Activated T-helper 17 cell treated with anti-CD3 and anti-CD28 coated beads, Interleukin-2, amount 50 U/mL, for 72 hours (primary cell): ENCODE measurements at places on chromosomes 5 and 9. TPM values are rescaled to one million over a fixed set of nuclear protein-coding genes. Genes with fewer than 3 reads are reported as not detected.

DNA sequence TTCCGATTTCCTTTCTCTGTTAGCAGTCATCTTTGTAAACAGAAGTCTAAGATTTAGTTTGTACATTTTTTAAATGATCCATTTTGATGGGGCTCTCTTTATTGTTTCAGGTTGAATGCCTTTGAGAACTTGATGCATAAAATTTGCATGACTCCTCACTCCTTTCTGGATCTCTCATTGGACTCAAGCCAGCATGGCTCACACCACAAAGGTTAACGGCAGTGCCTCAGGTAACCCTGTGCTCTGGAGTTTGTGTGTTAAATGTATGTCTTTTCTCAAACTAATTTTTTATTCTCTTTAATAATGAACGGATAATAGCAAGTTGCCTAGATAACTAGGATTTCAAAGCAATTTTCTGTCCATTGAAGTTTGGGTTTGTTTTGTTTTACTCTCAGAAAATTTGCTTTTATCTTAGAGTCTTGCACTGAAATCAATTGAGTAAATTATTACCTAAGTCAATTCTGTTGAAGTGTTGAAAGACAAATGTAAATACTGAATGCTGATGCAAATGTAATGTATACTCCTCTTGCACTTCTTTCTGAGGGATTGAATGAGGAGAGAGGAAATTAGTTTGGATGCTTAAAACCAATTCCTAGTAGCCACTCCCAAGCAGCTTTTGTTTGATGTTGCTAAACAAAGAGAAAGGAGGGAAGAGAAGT is 164.6 kb upstream of the DMRT1 start:
- no peak for ATAC-seq

GRCh38 chr9:117403848-117404247 is 11.0 kb downstream of the ASTN2 start:
- ATAC-seq: no peak

DNA sequence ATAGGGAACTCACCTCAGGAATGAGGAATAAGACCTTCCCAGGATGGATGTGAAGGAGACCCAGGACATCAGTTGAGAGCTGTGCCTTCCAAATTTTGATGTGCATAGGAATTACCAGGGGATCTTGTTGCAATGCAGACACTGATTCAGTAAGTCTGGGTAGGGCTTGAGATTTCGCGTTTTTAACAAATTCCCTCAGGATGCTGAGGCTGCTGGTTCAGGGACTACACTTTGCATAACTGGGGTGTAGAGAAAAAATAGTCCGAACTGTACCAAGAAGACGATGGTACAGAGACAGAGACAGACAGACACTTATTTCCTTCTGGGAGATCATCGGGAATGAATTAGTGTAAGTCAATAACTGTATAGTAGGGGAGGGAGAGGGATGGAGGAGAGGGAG is 82.3 kb upstream of the FREM1 start:
- ATAC-seq: no peak

DNA sequence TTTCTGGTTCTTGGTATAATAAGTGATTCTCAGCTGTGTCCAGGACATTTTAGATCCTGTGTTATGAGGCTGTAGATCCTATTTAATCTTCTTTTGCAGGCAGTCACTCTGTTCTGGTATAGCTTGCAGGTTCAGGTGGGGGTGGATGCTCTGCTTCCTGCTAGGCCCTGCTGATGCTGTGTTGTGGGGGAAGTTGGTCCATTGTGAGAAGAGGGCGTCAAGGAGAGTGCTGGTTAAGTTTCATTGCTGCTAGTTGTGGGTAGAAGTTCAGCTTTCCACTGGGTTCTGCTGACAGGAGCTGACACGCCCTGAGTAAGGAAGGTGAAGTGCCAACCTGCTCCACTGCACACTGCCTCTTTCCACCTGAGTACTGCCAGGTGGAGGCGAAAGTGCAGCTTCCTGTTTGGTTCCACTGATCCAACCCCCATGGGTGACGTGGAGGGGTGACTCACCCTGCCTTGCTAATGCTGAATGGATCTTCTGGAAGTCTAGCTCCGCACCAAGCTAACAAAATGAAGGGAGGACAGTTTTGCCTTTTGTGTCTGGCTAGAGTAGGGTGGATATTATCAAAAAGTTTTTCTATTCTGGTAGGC is 16.3 kb downstream of the NMRK1 start:
- peak; percentile 98 for ATAC-seq

- no peak for ATAC-seq
These were observed 40.9 kb downstream of the PSIP1 start for GRCh38 chr9:15469862-15470261.

GRCh38 chr5:98934546-98934945 is 5.7 kb upstream of the CHD1 start:
- ATAC-seq: no peak

DNA sequence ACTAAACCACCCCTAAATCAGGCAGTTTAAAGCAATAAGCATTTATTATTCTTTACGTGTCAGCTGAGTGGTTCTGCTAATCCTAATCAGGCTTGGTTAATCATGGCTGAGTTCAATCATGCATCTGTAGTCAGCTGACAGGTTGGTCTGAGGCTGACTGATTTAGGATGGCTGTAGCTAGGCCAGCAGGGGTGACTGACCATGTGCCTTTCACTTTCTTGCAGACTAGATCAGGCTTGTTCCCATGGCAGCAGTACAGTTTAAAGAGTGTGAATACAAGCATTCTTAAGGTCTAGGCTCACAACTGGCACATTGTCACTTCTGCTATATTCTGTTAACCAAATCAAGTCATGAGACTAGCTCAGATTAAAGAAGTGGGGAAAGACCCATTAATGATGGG is 16.1 kb upstream of the MPDZ start:
- ATAC-seq: no peak

GRCh38 chr5:178288401-178289368 is 56.1 kb upstream of the PHYKPL start:
- ATAC-seq: no peak

DNA sequence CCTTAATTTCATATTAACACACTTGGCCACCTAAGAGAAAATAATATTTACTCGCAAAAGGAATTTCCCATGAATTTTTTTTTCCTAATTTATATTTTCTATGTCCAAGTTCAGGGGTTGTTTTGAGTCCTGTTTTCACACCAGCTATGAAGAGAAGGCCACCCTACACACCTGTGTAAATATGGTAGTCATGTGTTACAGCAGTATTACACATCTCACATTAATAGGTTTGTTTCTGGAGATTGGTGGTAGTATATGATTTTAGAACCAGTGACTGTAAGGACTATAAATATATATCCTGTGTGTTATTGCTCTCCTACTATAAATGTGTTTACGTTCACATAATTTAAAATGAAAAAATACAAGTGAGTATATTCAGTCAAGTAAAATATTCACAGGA is 147.5 kb downstream of the PAM start:
- ATAC-seq: no peak

DNA sequence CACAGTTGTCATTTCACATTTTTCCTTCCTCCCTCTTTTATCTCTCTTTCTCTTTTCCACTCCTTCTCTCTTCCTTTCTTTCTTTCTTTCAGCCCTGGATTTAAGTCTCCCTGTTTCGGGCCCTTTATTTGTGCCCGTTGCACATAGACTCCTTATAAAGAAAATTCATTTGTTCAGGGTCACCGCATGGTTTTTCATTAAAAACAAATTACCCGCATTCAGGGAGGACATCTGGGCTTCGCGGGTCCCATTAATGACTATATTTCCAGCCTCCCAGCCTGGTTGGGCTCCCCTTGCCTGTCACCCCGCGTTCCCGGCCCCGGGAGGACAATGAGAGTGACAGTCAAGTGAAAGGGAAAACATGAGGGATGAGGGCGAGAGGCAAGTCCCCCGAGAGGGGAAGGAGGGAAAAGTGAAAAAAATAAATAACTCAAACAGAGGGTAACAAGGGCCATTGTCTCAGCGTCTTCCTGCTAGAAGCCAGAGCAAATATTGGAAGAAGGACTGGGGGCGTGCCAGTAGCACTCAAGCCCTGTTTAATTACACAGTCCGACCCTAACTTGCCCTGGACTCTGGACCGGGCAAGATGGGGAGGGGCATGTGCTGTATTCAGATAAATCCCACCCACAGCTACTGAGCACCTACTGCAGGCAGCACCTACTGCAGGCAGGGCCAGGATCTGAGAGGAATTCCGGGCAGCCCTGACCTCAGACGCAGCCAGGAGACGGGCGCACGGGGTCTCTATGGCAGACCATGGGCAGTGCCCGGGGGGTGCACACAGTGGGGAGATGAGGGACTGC is 166.2 kb downstream of the PAX5 start:
- no peak for ATAC-seq

- peak; percentile 50 for ATAC-seq
These were observed 27.7 kb upstream of the PAX5 start for GRCh38 chr9:37061768-37062167.

GRCh38 chr9:35771943-35772342 is 17.9 kb upstream of the MSMP start:
- no peak for ATAC-seq

DNA sequence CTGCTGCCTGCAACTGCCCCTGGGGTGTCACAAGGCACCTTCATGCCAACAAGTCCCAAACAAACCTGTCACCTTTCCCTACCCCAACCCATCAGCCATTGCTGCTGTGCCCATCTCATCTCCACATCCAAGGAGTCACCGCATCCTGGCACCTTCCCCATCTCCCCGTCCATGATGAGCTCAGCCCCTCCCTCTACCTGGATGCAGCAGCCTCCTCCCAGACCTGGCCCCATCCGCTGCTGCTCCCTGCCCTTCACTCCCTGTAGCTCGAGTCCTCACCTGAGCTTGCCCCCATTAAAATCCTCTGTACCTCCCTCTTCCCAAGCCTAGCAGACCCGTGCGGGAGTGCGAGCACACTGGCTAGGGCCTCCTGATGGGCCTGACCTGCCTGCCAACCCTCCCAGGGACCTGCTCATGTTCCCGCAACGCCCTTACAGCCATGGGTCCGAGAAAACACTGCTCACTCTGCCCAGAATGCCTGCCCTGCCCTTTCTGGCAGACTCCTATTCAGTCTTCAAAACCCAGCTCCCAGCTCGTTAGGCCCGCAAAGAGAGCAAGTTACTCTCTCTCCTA is 110.6 kb downstream of the ADAMTS2 start:
- no peak for ATAC-seq

DNA sequence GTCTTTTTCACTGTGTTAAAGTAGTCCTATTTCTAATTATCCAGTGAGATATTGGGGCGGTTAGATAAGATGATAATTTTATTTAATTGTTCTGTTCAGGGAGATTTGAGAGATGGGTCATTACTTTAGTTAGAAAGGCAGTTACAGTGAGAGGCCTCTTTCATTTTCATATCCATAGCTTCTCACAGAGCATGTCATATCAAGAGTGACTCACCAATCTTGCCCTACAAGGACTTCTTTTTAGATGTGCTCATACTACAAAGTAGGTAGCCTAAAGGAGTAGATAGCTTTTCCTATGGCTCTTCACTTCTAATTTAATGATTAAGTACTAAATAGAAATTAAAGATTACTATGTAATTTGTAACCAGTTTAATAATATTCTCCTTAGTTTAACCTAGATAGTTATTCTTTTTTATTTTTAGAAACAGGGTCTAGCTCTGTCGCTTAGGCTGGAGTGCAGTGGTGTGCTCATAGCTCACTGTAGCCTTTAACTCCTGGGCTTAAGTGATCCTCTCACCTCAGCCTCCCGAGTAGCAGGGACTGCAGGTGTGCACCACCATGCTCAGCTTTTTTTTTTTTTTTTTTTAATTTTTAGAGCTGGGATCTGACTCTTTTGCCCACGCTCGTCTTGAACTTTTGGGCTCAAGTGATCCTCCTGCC is 71.0 kb downstream of the FER start:
- peak; percentile 99 for ATAC-seq

- no peak for ATAC-seq
These were observed 12.4 kb downstream of the SPATA31E1 start for GRCh38 chr9:87894998-87895625.

DNA sequence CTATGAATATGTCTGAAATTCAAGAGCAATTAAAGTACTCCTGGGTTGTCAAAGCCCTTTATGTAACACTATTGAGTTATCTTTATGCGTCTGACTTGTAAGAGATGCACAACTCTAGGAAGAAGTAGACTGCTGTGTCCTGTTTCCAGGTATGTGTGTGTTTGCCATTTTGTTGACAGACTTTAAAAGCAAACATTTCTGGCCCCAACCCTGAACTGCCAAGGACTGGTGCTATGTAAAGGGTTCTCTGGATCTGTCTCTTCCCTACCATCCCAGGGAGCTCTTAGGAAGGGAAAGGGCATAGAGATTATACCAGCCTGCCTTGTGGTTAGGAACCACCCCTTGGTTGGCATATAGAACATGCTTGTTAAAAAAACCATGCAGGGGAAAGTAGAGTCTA is 12.1 kb downstream of the SLC22A5 start:
- no peak for ATAC-seq

- no peak for ATAC-seq
These were observed 29.4 kb downstream of the FAM163B start for GRCh38 chr9:133579601-133580418.

DNA sequence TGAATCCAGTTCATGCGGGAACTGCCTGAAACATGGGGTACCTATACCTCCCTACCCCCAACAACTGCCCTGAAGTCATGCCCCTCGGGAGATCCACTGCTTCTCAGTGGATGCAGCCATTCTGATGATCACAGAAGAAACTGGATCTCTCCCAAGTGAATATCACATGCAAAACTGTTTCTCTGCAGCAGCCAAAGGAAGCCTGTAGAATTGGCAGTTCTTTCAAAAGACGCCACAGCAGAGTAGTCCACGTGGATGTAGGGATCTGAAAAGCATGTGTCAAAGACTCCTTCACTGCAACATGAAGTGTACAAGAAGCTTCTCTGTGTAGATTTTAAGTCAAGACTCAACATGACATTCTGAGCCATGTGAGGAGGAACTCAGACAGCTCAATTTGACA is 286.7 kb downstream of the NR3C1 start:
- ATAC-seq: no peak

GRCh38 chr5:127950707-127951391 is 132.7 kb upstream of the SLC12A2 start:
- ATAC-seq: no peak

- no peak for ATAC-seq
These were observed 66.0 kb upstream of the RNF130 start for GRCh38 chr5:180137401-180138213.

- peak; percentile 50 for ATAC-seq
These were observed 113.0 kb upstream of the PCA3 start for GRCh38 chr9:76651119-76651705.

DNA sequence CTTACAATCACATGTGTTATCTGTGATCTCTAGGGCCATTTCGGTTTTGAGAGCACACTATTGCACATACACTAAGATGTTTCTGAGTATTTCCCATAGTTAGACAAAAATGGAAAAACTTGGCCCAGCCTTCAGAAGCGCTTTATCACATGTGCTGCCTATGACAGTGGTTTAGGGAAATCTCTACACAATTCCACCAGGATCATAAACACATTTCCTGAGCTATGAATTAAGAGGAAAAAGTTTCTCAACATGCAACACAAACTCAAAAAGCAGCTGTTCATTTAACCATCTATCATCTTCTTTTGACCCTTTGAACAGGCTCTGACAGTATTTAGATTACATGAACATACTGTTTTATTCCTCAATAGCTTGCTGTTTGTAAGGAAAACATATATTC is 15.1 kb downstream of the FGF1 start:
- ATAC-seq: no peak

- no peak for ATAC-seq
These were observed 124.9 kb upstream of the GRIA1 start for GRCh38 chr5:153365547-153365946.

Gene WNT8A
- not detected for total RNA-seq

Gene PCDHA1
- not detected for total RNA-seq

Gene BAG1
- 41.2 TPM for total RNA-seq

Gene SEMA4D
- total RNA-seq: 263 TPM
